NCI-H1048 (cell line): ENCODE measurements at places on chromosomes 1 and 21.

GRCh38 chr1:228311091-228311490 is 95.5 kb downstream of the TRIM11 start:
- no peak for DNase-seq

GRCh38 chr1:63325279-63325985 is 3.1 kb downstream of the FOXD3 start:
- DNase-seq: no peak

DNA sequence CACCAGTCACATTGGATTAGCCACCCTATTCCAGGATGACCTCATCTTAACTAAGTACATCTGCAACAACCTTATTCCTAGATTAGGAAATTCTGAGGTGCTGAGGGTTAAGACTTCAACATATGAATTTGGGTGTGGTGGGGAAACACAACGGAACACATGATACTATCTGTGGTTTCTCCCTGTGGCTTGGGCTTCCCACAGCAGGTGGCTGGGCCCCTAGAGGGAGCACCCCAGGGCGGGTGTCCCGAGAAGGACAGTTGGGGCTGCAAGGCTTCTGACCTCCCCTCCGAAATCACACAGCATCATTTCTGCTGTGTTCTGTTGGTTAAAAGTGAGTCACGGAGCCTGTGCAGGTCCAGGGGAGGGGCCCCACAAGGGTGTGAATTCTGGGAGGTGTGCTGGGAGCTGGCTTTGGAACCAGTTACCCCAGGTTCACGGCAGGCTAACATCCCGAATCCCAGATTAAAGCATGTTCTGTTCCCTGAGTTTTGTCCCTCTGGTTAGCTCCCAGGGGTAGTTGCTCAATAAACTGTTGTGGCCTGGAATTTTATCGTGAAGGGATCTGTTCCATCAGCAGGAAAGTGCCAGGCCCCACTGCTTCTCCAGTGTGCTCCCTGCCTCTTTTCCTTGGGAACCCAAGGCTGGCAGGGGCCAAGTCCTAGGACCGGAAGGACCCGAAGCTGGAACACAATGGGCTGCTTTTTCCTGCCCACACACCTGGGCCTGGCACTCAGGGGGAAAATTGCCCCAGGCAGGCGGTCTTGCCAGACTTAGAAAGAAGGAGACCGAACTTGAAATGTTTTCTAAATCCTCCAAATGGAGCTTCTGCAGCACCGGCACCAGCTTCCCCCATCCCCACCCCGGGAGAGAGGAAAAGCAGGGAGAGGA is 154.0 kb upstream of the WNT4 start:
- DNase-seq: no peak

DNA sequence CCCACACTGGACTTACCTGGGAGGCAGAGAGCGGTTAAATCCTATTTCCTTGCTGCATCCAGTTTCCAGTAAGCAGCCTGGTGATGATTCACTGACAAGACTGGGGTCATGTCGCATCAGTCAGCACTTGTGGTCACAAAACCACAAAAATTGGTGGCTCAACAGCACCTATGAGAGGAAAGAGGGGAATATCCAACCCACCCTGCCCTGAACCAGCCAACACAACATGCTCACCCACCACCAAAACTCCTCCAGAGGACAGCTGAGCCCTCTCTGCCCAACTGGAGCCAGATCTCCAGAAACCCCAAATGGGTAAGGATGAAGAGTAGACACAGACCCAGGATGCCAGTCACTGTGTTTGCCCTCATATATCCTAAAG is 64.0 kb downstream of the CD46 start:
- no peak for DNase-seq

DNA sequence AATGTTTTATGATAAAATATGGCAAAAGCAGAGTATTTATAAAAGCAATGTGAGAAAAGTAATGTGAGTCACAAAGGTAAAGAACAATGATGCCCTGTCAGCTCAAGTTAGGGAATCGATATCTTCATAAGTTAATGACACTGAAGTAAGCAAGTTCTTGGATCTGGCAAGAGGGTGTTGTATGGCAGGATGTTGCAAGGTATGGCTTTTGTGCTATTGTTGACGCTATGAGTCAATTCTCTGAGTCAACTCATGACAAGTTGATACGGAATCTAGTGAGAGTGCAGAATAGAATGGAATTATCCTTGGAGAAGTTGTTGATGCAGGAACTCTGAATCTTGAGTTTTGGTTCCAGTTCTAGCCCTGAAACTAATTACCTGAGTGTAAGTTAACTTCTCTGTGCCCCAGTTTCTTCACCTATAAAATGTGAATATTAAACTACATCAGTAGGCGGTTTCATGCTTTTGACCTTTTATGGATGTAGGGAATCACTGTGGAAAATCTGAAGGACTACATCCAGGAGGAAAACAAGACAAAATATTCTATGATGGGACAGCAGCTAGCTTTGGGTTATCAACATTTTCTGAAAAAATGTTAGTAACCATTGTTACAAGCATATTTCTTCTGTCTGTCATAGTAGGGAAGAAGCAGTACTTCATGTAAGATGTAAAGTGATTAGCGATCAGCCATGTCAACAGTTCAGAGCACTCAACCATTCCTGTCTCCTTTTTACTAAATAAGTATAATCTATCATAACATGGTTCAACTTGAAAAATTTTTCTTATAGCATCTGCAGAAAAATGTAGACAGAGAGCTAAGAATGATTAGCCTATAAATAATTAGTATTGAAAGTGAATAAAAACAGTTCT is 96.9 kb downstream of the ATP6V1G3 start:
- DNase-seq: no peak

GRCh38 chr1:180458807-180459206 is 43.6 kb downstream of the ACBD6 start:
- no peak for DNase-seq

GRCh38 chr1:98078596-98078995 is 157.8 kb upstream of the DPYD start:
- DNase-seq: no peak

GRCh38 chr1:212375986-212376385 is 38.7 kb downstream of the PACC1 start:
- no peak for DNase-seq

GRCh38 chr1:205229916-205230700 is 2.4 kb downstream of the TMCC2 start:
- no peak for DNase-seq

DNA sequence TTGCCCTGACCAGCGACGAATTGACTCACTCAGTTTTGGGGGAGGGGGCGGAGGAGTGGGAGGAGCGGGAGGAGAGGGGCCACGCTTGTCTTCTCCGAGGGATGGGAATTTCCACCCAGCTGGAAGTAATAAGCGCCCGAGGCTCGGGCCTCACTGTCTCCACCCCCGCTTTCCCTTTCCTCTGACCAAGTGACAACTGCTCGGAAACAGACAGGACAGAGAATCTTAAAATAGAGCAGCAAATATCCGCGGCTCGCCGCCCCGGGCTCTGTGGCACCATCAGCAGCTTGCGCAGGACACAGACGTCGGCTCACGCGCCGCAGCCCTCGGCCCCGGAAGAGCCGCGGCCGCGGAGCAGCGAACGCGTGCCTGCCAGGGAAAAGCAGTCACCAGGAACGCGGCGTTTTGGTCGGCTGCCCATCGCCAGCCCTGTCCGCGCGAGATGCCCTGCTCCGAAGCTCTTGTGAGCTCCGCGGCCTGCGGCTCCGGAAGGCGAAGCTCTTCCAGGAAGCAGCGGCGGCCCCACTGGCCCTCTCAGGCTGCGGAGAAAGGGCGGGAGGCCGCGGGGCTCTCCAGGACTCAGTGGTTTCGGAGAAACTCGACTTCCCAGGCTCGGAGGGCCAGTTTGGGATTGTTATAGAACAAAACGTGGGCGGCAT is 10.7 kb upstream of the RGS16 start:
- peak; percentile 54 for DNase-seq

- no peak for DNase-seq
Observed at GRCh38 chr1:169650551-169650950, 20.6 kb upstream of the SELP start.

DNA sequence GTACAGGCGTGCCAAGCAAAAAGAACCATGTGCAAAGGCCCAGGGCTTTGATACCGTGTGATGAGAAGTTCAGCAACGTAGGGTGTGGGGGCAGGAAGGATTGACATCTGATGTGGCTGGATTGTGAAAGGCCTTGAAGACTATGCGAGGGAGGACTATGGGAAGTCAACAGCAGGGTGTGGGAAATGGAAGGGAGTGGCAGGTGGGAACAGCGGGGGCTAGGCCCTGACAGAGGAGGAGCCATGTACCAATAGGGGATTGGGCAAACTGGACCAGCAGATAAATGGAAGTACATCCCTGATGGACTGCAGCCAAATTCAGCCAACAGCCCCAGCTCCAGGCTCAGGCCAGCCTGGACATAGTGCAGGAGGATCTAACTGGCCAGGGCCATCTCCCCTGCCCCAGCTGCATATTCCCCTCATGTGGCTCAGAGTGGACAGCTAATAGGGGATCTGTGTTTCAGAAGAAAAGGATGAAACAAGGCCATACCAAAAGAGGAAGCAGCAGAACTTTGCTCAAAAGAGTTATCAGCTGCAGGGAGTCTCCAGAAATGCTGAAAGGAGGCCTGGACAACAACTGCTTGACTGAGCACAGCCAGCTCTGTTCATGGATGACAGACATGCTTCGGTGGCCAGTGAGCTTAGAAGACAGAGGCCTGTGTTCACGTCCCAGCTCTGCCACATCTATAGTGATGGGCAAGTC is 140.2 kb upstream of the SGIP1 start:
- no peak for DNase-seq

DNA sequence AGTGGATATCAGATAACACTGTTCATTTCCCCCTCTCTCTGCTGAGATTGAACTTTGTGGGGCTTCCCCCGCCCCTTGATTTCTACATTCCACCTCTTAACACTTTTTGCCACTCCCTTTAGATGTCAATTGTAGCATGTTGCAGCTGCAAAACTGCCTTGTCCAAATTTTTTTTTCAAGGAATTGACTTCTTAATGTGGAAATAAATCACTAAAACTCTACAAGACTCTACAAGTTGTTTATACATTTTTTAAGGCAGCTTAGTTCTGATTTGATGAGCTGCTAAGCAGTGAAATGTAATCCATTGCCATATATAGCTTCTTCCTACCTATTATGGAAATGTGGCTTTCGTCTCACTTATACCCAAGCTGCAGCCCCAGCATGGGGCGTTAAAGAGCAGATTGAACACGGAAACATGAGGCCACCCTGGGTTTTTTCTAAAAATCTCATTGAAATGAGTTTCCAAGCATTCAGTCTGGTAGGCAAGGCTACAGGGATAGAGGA is 132.2 kb downstream of the SYT2 start:
- no peak for DNase-seq

DNA sequence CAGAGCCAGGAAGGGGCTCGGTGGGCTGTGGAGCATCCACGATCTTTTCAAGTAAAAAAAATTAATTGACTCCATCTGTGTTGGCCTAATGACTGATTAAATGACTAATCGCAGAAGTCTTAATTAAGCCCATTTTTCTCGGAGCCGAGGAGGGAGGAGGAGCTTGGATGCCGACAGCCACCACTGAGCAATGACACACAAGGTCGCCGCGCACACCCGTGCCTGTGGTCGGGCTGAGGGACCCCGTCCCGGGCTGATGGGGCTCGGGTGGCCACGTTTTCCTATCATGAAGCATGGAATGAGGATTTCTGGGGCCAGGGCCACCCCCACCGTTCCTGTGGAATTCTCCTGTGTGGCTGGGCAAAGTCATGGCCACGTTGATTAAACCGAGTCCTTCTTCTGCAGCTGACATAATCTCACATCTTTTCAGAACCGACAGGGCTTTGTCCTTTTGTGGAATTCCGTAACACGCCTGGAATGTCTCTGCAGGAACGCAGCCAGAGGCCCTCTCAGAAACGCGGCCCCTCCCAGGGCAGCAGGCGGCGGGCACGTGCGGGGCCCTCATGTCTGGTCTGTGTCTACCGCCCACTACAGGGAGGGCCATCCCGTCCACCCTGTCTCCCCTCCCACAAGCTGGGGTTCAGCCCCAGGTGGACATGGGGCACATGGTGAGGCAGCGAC is 60.7 kb downstream of the MORN1 start:
- DNase-seq: no peak

DNA sequence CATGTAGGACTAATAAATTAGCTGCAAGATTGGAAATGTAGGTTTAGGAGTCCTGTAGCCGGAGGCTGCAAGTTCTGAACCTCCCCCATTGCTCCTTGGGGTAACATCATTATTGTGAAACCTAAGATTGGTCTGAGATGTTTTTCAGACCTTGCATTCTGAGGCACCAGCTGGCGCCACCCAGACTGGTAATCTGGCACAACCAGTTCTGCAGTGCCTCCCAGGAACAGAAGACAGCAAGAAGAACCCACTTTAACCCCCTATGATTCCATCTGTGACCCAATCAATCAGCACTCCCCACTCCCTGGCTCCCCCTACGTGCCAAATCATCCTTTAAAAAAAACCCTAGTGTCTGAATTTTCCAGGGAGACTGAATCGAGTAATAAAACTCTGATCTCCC is 11.6 kb upstream of the DNAJC6 start:
- DNase-seq: no peak

GRCh38 chr1:41842993-41843755 is 75.5 kb downstream of the HIVEP3 start:
- DNase-seq: no peak

GRCh38 chr21:21063828-21064227 is 65.6 kb downstream of the NCAM2 start:
- no peak for DNase-seq

DNA sequence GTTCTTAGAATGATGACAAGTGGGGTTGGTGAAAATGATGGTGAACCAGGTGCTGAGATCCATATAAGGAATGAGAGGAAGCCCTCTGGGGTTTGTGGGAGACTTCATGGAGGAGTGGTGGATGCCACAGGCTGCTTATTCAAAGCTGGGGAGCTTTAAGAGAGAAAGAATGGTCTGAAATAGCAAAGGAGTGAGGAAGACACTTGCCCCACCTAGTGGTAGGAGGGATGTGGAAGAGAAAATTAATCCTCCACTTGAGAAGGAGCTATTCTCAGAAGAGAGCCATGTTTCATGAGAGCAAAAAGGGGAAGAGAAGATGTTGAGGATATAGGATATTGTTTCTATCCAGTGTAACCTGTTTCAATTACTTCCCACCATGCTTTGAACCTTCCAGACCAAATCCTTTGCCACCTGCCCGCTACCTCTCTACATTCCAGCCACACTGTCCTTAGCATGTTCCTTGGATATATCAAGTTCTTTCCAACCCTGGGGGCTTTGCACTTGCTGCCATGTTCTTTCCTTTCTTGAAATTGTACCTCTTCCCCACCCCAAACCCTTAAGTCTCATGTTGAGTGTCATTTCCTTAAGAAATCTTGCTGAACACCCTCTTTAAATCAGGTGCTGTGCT is 19.6 kb upstream of the ZNF648 start:
- no peak for DNase-seq

DNA sequence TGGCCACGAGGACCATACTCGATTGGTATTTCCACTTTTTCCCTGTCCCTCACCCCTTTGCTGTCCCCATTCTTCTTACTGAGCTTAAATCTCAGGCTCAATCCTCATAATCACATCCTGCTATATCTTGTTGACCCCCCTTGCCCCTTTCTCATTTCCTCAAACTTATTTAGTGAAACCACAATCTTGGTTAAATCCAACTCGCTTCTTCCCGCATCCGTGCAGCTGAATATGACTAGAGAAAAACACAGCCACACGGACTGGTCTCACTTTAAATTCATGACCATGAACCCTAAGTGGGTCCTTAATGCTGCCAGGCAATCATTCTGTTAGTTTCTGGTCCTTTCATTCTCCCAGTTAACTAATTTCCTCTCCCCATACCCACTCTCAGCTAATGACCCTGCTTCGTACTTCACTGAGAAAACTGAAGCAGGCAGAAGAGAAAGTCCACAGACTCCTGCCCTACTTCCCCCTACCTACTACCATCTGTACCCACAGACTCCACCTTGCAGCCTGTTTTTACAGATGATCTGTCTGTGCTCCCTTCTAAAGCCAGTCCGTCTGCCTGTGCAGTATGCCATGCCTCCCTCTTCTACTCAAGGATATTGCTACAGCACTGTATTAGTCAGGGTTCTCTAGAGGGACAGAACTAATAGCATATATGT is 96.8 kb upstream of the LMO4 start:
- DNase-seq: no peak
